Posterior vena cava (tissue), 2 donors: ENCODE measurements at places on chromosomes 11 and 22. TPM values are rescaled to one million over a fixed set of nuclear protein-coding genes. Genes with fewer than 3 reads are reported as not detected.

Gene GUCY1A2
- 34.1 TPM for total RNA-seq

Gene BAD
- total RNA-seq = 57.3 TPM

Gene BDNF
- total RNA-seq = 12.5 TPM

Gene MUC15
- total RNA-seq = not detected

Gene OR5T2
- not detected for total RNA-seq

Gene POLD4
- 60.9 TPM for total RNA-seq

Gene GLYATL2
- total RNA-seq = not detected

Gene SSTR3
- total RNA-seq = not detected

Gene KCNE3
- total RNA-seq = 2.6 TPM

Gene RAB38
- 0.97 TPM for total RNA-seq

Gene UBQLNL
- 0.38 TPM for total RNA-seq

Gene MAML2
- 13.1 TPM for total RNA-seq

Gene MS4A7
- 52.5 TPM for total RNA-seq

Gene LMO2
- total RNA-seq = 32.9 TPM

Gene OR6T1
- not detected for total RNA-seq
